ENCODE measurements at places on chromosomes 16 and 17.

DNA sequence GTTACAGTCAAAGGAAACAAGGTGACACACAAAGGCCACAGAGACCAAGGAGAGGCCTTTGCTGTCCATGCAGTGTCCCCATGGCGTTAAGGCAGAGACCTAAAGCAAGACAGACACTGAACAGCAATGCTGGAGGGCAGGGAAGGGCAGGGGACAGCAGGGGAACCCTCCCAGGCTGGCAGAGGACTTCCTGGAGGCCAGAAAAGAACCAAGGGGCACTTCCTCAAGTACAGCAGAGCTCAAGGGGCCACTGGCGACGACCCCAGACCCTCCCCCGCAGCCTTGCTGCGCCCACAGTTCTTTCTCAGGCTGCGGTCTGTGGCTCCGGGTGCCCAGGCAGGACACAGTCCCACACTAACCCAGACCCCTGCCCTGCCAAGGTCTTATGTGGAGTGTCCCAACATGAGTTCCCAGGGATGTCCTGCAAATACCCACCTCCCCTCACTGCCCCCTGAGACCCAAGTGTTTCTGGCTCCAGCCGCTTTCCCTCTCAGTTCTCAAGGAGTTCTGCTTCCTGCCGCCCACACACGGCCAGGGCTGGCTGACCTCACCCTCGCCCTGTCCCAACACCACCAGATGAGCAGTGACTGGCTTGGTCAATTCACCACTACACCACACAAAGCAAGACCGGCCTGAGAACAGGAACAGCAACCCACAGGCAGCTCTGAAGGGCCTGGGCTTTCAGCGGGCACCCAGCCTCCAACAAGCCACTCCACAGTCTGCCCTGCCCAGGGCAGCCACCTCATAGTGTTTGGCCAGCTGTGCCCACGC, 4.2 kb downstream of the CLCN7 start:
- DNase-seq, result peak; percentile 98

GRCh38 chr16:20300312-20301097, 26.8 kb downstream of the GP2 start:
- peak; percentile 48 for DNase-seq

GRCh38 chr17:65278050-65278819, 141.1 kb downstream of the RGS9 start:
- peak; percentile 9 for DNase-seq

- DNase-seq, result no peak
Measured at GRCh38 chr17:77827511-77827910, 131.0 kb upstream of the TNRC6C start.

- no peak for DNase-seq
Measured at GRCh38 chr17:35889241-35889640, 9.1 kb upstream of the CCL5 start.

DNA sequence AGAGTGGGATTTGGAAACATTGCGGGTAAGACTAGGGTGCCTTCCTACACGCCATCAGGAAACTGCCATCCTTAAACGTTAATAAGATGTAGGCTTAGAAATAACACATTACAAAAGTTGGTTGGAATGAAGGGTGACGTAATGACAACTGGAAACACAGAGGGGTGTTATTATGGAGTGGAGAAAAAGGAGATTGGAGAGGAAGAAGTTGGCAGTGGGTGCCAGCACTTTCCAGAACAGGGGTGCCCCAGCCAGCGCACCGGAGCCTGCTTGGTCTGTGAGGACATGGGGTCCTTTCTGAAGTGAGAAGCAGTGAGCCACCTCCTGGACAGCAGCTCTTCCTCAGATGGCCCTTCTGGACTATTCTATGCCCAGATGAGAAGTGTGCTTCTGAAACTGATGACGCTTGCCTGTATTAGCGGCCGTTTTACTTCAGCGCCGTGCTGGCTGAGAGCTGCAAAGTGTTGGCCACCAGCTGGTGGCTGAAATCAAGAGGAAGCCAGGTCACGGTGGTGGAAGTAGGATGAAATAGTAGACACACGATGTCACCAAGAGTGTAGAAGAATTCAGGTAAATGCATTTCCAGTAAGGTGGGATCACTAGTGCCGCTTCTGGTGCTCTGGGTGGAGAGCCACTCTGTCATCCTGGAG, 244.8 kb downstream of the NTN1 start:
- no peak for DNase-seq

GRCh38 chr16:78483124-78483992, 383.9 kb downstream of the WWOX start:
- DNase-seq, result no peak

GRCh38 chr17:75596320-75597087, 8.9 kb downstream of the MYO15B start:
- no peak for DNase-seq

DNA sequence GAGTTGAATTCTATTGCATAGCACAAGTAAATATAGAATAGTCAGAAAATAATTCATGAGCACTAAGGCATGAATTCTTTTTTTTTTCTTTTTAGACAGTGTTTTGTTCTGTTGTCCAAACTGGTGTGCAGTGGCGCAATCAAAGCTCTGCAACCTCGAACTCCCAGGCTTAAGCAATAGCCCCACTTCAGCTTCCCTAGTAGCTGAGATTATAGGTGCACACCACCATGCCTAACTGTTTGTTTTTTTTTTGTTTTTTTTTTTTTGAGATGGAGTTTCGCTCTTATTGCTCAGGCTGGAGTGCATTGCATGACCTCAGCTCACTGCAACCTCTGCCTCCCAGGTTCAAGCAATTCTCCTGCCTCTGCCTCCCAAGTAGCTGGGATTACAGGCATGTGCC, 16.6 kb downstream of the TUBD1 start:
- DNase-seq, result peak; percentile 65

GRCh38 chr17:82022310-82022980, at the start of gene CENPX:
Gene CENPX, minus strand, starts transcription at chr17:82022878. Its CDS starts 17 bp downstream, at chr17:82022861.
- DNase-seq, result no peak

- no peak for DNase-seq
Measured at GRCh38 chr16:15690296-15690695, 40.3 kb downstream of the NDE1 start.

All from inflammatory macrophage treated with lipopolysaccharide for 4 hours (primary cell).